ENCODE measurements at places on chromosomes 7 and 10. TPM values are rescaled to one million over a fixed set of nuclear protein-coding genes. Genes with fewer than 3 reads are reported as not detected.

- DNase-seq, result no peak
Measured at GRCh38 chr7:57203161-57203791, 71.0 kb upstream of the ZNF479 start.

DNA sequence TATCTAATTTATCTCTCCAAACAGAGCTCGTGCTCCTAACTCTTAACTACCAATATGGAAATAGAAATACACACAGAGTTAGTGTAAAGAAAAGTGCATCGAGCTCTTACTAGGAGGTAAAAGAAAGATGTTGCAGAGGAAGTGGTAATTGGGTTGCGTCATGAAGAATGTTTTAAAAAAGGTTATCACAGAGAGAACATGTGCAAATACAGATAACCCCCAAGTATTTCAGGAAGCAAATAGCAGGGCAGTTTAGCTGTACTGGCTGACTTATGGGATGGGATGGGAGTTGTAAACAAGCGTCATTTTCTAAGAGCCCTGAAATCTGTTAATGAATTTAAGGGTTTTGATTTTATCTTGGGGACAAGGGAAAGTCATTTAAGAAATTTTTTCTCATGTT lies 153.9 kb downstream of the AGMO start:
- DNase-seq, result no peak

- no peak for DNase-seq
Measured at GRCh38 chr7:146510088-146510680, 393.6 kb downstream of the CNTNAP2 start.

GRCh38 chr7:132782777-132783640 lies 206.7 kb upstream of the PLXNA4 start:
- no peak for DNase-seq

RPEL1 gene
- not detected for total RNA-seq

SEMA3A gene
- total RNA-seq, result 16.1 TPM

GRCh38 chr10:50384898-50385297 lies 133.6 kb upstream of the ASAH2 start:
- DNase-seq, result no peak

DNA sequence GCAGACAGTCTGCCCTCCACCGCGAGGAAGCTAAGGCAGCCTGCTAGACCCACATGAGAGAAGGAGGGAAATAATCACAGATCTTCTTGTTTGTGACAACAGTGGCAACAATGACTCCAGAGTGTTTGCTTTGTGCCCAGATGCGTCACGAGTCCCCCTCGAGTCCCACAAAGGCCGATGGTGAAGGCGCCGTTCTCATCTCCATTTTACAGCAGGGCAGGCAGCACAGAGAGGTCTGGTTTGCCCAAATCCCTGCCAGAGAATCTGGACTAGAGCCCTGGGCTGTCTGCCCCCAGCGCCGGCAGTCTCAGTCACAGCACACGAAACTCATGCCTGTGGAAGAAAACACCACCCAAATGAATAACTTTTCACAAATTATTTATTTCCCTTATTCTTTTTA lies 38.1 kb downstream of the KIAA1549 start:
- no peak for DNase-seq

GRCh38 chr10:95542330-95542729 lies 18.8 kb downstream of the SORBS1 start:
- DNase-seq, result no peak

ZNF425 gene
- 4.7 TPM for total RNA-seq

DNA sequence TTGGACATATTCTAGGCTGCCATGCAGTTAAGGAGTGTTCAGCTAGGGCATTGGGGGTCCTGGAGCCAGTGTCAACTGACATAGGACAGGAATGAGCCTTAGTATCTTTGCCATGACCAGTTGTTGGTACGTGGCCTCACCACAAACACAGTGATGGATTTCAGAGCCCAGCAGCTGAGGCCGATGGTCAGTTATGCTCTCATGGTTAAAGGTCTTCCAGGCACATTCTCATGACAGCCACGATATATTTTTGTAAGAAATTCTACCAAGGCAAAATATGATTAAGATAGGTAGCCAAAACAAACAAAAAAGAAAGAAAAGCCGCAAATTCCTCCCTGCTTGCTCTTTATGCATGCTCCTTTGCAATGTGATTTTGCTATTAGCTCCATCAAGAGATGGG lies 47.8 kb downstream of the CDHR3 start:
- DNase-seq, result no peak

DNA sequence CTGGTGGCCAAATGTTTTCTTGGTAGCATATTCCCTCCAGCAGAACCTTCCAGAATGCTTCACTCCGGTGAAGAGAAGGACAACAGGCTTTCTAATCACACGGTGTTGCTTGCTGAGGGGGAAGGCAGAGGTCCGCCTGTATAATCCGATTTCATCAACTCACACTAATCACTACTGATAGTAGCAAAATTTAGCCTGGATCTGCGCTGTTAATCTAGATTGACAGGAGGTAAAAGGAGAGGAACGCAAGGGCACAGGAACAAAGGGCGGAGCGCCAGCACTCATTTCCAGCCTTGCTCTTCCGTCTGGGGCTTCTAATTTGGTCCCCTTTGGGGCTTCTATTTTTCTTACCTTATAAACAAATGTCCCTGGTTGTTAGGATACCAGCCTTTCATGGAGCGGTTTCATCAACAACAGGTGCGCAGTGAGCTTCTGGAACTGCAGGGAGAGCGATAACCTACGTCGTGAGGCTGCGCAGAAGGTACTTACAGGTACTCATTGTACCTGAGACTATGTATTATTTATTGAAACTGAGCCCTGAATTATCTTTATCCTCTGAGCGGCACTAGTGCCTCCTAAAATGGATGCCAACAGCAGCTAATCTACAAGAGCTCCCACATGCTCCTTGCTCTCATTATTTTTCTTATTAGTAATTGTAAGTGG lies 150.6 kb downstream of the CACNB2 start:
- no peak for DNase-seq

DNA sequence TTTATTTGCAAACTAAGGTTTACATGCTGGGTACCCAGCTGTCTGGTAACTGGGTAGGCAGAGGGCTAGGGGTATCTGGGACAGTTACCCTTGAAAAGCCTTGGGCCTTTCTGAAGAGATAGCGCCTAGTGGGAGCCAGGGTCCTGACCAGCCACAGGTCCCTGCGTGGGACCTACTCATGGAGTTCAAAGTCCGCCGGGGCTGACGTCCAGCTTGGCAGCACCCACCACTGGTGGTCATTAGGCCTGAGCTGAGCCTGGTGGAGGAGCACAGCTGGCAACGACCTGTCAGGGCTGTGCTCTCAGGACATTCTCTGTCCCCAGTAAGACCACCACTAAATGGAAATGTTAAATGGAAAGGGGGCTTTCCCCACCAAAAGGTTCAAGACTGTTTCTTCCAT lies 20.0 kb downstream of the GUSB start:
- DNase-seq, result no peak

- DNase-seq, result no peak
Measured at GRCh38 chr10:97050956-97051496, 134.7 kb downstream of the SLIT1 start.

DNA sequence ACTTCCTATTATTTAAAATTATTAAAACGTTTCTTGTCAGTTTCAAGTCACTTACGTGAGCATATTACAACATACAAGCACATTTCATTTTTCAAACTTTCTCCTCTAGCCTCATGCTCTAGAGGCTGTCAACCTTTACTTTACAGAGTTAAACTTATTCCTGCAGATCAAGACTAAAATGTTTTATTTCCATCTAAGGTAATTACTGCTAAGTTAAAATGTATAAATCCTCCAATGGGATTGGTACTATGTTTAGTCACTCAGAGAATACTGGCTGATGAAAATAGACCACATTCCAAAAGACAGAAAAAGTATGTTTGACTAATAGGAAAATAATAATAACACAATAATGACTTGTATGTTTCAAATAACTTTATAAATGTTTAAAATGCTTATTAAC lies 8.4 kb upstream of the TRDMT1 start:
- DNase-seq, result no peak

ABCB4 gene
- total RNA-seq, result 3.7 TPM
